ENCODE measurements at places on chromosomes 6 and 20.

DNA sequence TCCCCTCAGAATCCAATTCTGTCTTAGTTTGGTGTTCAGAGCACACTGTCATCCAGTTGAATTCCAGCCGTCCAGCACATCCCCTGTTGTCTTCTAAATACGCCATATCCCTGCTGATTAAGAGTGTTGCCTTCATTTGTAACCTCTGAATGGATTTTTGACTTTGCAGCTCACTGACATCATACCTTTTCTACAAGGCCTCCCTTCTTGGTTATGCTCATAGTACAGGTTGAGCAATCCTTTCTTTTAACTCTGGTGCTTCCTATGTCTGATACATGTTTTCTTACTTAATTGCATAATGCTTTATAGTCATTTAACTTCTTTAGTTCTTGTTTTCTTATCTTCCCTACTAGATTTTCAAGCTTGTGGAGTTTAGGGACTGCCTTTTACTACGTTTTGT lies 36.4 kb downstream of the XRN2 start:
- DNase-seq: no peak

GRCh38 chr6:125668071-125668470 lies 81.4 kb upstream of the HEY2 start:
- DNase-seq: no peak

GRCh38 chr20:19110881-19111460 lies 101.5 kb upstream of the SLC24A3 start:
- DNase-seq: no peak

GRCh38 chr6:56727097-56727850 lies 84.6 kb upstream of the DST start:
- no peak for DNase-seq

GRCh38 chr6:43541774-43542471 lies 25.0 kb downstream of the POLR1C start:
- DNase-seq: no peak

GRCh38 chr20:52972965-52973819 lies 1.0 kb downstream of the TSHZ2 start:
- peak; percentile 35 for DNase-seq

DNA sequence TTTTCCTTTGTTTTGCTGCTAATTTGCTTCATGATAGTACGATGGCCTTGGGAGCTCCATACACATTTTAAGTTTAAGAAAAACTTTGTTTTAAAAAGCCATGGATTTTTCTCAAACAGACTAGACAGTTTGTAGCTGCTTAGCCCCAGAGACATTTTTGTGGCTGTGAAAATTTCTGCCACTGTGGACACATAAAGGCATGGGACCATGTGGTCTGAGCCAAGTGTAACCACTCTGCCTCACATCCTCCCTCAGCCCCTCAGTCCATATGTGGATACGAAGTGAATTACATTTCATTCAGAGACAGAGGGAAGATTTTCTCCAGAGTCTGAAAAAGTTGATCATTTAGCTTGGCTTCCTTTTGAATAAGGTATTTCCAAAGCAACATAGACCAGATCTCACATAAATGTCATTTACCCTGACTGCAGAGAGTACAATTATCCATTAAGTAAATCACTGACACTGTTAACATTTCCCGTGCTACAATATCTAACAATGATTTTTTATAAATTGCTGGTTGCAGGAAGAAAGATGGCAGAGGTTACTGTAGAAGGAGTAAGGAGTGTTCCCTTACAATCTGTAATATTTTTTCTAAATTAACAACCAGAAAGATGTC lies 87.4 kb downstream of the GJA1 start:
- DNase-seq: no peak

GRCh38 chr6:62528894-62529526 lies 243.0 kb upstream of the KHDRBS2 start:
- DNase-seq: no peak

Data from stimulated activated CD4-positive, alpha-beta T cell treated with anti-CD3 and anti-CD28 coated beads, Interleukin-1b, Interleukin-23, amount 100 ng/mL, for 4 hours (primary cell).